ENCODE measurements at places on chromosomes 6 and 20.

GRCh38 chr6:2891768-2892170 is 11.3 kb downstream of the SERPINB9 start:
- DNase-seq = no peak

DNA sequence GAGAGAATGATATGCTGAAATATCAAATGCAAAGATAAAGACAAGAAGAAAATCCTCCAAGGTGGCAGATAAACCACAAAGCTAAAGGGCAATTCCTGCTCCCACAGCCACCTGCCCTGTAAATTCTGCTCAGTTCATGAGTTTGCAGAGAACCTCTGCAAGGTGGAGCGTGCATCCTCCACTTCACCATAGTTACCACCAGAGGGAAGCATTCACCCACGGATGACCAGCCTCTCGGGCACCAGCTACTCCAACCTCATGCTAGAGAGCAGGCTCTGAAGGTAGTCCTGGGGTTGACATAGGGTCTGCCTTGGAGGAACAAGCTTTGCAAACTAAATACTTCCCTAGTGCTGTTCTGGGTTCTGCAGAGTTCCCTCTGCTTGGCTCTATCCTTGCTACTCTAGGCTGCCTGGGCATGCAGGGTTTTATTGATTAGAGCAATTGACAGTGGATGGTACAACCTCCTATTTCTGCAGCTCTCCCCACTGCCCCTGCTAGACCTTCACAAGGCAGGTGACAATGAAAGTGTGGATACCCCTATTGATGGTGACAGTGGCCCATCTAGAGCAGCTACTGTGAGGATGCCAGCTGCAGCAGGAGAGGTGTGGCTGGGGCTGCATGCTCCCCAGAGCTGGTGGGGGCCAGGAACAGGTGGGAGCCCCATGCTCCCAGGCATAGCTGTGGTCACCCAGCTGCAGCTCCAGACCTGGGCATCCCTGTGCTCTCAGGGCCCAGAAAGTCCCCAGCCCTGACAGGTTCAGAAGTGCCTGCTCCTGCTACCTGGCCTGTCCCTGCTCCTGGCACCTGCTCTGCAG is 51.1 kb downstream of the GGTLC1 start:
- DNase-seq = peak; percentile 55

- no peak for DNase-seq
Measured at GRCh38 chr6:142387997-142388815, 86.4 kb downstream of the ADGRG6 start.

DNA sequence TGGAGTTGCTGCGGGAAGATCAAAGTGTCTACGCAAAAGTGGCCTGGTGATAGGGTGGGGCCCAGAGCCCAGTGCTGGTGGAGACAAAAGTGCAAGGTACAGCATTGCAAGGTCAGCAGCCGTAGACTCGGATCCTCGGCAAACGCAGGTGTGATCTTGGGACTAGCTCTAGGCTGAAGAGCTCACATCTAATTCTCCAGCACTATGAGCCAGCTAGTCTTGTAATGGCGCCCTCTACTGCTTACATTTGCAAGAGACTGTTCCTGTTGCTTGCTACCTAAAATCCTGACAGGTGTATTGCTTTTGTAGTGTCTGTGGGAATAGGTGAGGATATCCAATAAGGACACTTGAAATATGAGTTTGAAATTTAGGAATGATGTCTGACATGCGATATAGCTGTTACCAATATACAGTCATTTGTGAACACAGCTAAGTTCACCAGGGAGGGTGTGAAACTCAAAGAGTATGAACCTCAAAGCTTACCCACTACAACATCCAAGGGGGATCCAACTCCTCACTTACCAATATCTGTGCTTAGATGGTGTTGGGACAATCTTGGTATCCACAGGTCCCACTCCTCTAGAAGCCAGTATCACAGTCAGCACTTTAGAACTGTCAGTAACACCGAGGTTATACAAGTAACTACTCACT is 58.4 kb downstream of the PDE7B start:
- no peak for DNase-seq

DNA sequence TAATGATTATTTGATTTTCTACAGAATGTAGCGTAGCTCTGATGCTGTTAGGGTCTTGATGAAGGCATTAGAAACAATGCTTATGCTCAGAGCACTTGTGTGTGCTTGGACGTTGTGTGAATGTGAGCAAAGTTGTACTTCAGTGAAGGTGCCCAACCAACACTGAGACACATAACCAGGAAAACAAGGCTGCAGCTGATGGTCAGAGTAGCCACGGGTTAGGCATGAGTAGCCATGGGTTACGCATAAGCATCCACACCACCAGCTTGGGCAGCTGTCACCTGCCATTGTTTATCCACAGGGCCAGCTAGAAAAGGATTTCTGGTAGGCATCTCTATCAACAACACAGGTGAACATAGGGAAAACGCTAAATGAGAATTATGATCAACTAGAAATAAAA is 326.6 kb downstream of the NRN1 start:
- no peak for DNase-seq

- no peak for DNase-seq
Measured at GRCh38 chr6:75349262-75349984, 64.8 kb upstream of the TMEM30A start.

DNA sequence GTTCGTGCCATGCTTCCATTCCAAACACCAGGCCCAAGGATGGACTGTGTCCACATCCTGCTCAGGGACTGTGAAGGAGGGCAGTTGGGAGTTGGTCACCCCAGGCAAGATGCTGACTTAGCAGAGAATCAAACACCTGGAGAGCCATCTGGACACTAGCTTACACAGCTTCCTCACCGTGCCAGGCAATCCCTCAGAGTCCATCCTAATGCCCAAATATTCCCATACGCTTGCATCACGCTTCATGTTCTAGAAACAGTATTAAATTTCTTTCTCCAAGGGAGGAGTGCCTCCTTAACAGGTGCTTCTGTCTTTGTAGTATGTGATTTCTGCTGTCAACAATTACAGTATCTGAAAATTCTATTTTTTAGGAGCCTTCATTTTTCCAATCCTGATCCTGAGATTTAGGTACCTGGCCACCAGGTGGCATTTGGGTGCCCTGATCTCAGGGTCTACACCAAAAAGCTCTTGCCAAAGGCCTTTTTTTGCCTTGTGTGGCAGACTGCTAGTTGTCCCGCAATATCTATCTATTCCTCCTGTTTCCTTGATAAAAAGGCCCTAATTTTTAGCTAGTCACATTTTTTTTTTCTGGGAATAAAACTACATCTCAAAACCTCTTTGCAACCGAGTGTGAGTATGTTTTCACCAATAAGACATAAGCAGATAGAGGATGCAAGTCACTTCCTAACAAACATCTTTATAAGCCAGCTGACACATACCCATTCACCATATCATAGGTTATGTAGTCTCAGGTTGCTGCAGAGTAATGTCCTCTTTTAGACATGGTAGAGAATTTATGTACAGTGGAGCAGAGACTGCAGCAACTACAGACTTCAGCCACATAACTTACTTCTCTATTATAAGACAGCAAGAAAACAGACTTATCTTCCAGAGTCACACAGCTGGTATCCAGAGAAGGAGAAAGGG is 85.0 kb downstream of the PREP start:
- DNase-seq = no peak

DNA sequence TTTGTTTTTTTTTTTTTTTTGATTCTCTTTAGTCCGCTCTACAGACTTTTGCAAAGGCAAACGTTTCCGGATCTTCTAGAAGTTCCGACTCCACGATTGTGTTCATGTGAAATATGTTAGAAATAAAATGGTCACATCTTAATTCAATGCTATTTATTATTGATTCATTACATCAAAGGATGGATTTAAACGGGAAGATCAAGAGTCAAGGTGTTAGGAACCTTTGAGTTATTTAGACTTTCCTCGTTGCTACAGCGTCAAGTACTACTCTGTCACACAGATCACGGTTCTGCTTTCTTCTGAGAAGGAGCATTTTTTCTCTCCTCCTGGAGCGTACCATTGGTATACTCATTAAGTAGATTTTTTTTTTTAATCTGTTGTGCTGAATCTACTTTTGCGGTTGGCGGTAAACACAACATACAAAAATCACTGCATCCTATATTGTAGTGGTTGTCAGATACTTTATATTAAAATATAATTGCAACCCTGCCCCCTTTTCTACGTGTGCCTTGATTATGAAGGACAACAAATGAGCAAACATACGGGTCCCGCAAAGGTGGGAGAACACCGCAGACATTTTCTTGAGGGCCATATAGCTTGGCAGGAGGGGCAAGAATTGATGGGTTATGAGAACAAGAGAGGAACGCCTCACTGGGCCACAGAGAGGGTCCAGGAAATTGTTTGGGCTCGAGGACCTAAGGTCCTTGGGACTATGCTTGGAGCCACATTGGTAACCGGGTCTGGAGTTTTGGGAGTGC is 17.5 kb downstream of the HMGN4 start:
- no peak for DNase-seq

- DNase-seq = no peak
Measured at GRCh38 chr6:158041788-158042187, 60.1 kb downstream of the SYNJ2 start.

DNA sequence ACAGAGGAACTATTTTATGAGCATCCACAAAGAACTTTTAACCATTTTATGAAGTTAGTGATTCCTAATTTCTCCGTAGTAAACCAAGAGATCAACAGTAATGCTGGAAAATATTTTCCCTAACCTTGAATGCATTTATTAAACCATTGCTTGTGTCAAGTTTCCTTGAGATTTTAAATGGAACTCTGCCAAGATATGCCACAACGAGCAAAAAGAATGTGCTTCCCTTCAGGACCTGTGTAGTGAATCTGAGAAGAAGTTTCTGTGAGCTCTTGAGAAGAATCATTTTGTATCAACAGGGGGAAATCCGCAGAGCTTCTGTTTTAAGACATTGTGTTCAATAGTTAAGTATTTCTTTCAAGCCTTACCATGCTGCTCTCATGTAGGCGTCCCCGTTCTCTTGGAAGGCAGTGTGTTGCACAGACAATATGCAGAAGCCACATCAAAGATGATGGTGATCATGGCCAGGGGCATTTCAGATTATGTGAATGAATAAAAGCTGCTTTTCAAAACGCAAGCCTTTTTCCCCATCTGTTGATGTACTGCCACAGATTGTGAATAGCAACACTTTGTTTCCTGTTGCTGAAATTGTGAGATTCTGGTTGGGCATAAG is 439.8 kb downstream of the BMP2 start:
- no peak for DNase-seq

DNA sequence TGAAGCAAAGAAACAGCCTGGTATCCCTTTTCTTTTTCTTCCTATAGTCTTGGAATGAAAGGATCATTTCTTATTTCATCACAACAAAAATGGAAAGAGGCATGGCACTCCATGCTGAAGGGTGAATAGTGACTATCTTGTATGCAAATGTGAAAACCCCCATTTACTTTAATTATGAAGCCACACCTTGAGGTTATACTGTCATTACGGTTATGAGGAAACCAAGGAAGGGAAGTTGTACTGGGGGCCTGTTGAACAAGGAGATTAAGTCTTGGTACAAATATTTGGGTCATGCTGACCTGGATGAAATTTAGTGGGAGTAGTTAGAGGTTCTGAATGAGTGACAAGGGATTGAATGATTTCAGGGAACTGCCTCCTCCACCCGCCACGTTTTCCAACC is 8.7 kb upstream of the STXBP5 start:
- no peak for DNase-seq

GRCh38 chr6:119493980-119494379 is 144.4 kb upstream of the MAN1A1 start:
- no peak for DNase-seq

DNA sequence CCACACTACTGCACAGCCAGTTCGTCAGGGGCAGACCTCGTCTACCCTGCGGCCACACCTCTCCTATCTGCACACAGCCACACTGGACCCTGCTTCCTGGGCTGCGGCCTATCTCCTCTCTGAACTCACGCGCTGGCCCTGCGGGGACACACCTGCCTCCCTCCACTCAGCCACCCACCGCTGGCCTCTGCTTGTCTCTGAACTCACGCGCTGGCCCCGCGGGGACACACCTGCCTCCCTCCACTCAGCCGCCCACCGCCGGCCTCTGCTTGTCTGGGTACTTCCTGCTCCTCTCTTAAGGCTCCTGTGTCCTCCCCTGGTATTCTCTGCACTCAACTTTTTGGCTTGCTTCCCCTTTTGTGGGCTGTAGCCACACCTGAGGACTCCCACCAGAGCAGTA is 52.3 kb downstream of the HUS1B start:
- DNase-seq = no peak

- no peak for DNase-seq
Measured at GRCh38 chr6:53910834-53911233, 116.0 kb downstream of the LRRC1 start.

DNA sequence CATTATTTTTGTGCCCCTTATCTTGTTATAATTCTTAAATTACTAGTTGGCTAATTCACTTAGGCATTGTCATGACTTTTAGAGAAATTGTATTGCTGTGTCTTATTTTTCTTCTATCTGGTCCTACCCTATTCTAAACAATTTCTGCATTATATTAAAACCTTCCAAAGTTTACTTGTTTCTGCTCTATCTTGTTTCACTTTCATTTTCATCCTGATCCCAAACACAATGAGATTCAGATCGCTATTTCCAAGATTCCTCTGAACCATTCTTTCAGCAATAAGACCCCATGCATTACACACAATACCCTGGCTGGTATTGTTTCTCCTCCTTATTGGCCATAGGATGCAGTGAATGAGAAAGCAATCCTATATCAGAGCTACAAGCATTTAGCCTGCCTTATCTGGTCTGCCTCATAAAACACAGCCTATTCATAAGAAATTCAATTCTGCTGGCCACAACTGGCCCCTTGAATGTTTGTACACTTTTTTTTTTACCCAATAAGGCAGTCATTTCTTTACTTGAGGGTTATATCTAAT is 69.9 kb upstream of the POU3F2 start:
- no peak for DNase-seq

GRCh38 chr20:60269573-60270162 is 311.4 kb downstream of the CDH26 start:
- DNase-seq = no peak

DNA sequence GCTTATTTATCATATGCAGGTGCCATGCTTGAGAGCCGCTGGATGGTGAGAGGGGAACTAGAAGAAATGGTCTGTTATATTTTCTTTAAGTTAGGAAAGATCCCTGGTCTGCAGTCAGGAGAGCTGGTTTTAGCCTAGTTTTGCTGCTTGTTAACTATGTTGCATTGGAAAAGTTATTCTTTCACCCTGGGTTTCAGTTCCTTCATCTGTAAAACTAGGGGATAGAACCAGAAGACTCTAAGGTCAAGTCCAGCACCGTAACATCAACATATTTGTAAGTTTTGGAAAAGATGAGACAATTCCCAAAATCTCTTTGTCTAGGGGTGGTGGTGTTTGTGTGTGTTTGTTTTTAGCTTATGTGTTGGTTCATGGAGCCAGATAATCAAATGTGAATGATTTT is 304.0 kb downstream of the QKI start:
- DNase-seq = no peak

- no peak for DNase-seq
Measured at GRCh38 chr20:48292806-48293205, 507.5 kb upstream of the SULF2 start.

DNA sequence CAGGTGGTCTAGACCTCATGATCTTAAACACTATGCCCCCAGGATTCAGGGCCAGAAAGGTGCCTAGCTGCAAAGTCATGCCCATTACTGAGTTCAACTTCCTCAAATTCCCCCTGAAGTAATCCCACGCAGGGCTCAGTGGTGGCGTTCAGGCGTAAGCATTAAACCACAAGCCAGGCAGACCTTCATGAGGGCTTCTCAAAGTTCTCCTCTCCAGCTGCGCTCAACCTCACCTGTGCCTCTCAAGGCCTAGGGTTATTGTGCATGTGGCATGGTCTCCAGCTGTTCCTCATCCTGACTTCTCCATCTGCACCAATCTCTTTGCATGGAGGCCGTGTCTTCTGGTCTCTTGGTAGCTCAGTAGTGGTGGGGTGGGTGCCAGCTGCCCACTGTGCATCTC is 113.6 kb downstream of the TSHZ2 start:
- no peak for DNase-seq

- DNase-seq = no peak
Measured at GRCh38 chr6:128155826-128156225, 255.0 kb upstream of the THEMIS start.

Measured in ascending aorta (tissue), 2 donors.